ENCODE measurements at places on chromosomes 16 and 17.

- DNase-seq = no peak
Measured at GRCh38 chr17:76946111-76946771, 78.0 kb downstream of the MGAT5B start.

- no peak for DNase-seq
Measured at GRCh38 chr16:57504001-57504400, 17.7 kb upstream of the DOK4 start.

DNA sequence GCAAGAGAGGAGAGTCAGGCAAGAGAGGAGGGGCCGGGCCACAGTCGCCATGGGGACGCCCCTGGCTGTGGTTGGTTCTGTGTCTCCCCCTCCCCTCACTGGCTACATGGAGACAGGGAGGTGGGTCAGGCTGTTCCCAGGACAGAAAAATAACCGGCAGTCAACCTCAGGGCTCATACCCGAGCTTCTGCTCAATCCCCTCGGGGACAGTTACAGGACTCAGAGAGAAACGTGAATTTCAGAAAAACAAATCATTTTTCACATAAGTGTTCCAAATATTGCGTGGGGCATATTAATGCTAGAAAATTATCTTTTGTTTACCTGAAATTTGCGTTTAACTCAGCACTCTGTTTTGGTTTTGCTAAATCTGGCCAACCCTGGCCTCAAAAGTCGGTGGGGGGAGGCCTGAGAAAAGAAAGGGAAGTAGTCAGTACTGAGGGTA, 22.2 kb upstream of the CPSF4L start:
- no peak for DNase-seq

DNA sequence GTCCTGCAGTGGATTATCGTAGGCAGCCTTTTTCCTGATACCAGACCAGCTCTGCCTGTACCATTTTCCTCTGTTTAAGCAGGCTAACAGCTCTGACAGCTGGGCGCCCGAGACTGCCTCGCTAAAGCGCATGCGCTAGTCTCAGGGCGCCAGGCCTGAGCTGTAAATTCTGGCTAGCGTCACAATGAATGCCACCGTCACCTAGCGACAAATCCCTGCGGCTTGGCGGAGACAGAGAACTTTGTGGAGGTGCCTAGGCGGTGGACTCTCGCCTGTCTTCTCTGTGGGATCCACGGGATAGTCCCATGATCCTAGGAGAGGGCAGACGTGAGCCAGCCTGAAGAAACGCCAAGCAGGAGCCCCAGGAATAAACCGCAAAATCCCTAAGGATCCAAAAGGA, 573.9 kb downstream of the KCNJ18 start:
- no peak for DNase-seq

DNA sequence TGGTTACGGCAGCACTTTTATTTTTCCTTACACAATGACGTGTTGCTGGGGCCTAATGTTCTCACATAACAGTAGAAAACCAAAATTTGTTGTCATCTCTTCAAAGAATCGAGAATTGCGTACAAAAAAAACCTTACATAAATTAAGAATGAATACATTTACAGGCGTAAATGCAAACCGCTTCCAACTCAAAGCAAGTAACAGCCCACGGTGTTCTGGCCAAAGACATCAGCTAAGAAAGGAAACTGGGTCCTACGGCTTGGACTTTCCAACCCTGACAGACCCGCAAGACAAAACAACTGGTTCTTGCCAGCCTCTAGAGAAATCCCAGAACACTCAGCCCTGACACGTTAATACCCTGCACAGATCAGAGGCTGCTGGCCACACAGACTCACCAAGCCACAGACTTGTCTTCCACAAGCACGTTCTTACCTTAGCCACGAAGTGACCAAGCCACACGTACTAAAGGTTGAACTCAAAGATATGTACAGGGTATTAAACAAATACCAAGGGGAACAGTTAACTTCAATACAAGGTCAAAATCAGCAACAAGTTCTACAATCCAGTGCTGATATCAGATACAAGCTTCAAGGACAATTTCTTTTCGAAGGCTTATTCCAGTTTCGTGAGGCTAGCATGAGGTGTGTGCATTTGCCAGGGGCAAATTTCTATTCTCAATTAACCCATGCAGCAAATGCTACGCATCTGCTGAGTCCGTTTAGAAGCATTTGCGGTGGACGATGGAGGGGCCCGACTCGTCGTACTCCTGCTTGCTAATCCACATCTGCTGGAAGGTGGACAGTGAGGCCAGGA, 2.4 kb downstream of the ACTG1 start:
- DNase-seq = no peak

GRCh38 chr17:1375615-1376014, 24.4 kb downstream of the YWHAE start:
- no peak for DNase-seq

DNA sequence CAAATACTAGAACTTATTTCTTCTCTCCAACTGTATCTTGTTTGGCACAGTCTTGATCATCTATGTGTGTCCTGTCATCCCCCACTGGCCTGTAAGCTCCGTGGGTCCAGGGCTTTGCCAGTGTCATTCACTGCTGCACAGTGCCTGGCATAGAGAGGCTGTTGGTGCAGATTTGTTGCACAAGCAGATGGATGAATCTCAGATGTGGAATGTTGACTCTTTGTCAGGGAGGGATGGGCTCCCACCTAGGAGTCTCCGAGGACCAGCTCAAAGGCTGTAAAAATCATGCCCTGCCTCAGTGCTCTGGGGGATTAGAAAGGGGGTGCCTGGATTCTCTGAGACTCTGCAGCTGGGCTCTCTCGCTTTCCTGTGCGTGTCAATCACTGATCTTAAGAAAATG, 60.6 kb downstream of the RAB11FIP4 start:
- DNase-seq = no peak

DNA sequence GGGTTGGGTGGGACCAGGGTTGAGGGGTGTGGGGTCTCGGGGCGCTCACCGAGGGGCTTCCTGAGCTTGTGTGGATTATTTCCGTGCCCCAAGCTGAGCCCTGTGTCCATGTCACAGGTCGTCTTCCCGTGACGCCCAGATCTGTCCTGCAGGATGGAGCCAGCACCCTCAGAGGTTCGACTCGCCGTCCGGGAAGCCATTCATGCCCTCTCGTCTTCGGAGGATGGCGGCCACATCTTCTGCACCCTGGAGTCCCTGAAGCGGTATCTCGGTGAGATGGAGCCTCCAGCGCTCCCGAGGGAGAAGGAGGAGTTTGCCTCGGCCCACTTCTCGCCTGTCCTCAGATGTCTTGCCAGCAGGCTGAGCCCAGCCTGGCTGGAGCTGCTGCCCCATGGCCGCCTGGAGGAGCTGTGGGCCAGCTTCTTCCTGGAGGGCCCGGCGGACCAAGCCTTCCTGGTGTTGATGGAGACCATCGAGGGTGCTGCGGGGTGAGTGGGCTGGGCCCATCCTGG, 1.0 kb downstream of the TELO2 start:
- peak; percentile 48 for DNase-seq

GRCh38 chr17:13952009-13952750, 117.1 kb upstream of the COX10 start:
- no peak for DNase-seq

DNA sequence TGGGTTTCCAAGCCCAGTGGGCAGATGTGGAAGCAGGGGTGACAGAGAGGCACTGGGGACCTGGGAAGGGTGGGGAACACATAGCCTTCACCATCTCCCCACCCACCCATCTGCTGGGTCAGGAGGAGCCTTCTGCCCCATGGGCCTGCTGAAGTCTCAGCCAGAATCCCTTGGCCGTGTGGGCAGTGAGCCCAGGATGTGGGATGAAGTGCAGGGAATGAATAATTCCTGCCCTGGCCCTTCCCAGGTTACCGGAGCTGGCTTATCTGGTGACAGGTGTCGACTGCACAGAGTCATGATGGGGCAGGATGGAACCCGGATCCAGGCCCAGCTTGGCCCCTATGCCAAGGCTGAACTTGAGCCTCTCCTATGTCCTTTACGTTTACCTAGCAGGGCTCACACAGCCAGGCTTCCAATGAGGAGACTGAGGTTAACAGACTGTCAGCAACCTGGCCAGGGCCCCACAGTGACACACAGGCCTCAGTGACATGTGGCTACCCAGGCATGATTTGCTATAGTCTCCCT, 17.5 kb downstream of the ATP2A3 start:
- DNase-seq = no peak

GRCh38 chr17:41013606-41014005, 4.7 kb upstream of the KRTAP3-1 start:
- DNase-seq = no peak

DNA sequence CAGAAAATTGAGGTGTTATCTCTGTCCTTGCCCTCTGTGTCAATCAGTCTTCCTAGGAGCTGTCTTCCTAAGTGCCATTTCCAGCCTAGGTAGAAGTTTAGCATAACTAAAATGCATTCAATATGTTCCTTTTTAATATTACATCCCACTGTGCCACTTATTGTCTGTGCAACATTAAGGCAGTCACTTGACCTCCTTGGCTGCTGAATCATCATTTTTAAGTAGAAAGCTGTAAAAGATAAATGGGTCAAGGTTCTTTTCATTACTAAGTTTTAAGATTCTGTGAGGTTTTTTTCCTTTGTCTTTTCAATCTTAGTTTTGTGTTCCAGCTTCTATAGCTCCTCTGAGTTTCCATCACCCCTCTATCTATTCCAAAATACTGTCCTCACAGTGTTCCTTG, 371.9 kb upstream of the SOX9 start:
- no peak for DNase-seq

GRCh38 chr17:81304196-81305015, 9.3 kb upstream of the SLC38A10 start:
- DNase-seq = no peak

- DNase-seq = peak; percentile 63
Measured at GRCh38 chr17:74466111-74466827, at the start of gene CD300A. Gene CD300A (plus strand): TSS chr17:74466634. CDS start chr17:74466704, 70 bp downstream.

GRCh38 chr17:50127697-50128361, 2.1 kb downstream of the SAMD14 start:
- peak; percentile 76 for DNase-seq

GRCh38 chr16:54657058-54657708, 273.5 kb upstream of the IRX5 start:
- DNase-seq = no peak

DNA sequence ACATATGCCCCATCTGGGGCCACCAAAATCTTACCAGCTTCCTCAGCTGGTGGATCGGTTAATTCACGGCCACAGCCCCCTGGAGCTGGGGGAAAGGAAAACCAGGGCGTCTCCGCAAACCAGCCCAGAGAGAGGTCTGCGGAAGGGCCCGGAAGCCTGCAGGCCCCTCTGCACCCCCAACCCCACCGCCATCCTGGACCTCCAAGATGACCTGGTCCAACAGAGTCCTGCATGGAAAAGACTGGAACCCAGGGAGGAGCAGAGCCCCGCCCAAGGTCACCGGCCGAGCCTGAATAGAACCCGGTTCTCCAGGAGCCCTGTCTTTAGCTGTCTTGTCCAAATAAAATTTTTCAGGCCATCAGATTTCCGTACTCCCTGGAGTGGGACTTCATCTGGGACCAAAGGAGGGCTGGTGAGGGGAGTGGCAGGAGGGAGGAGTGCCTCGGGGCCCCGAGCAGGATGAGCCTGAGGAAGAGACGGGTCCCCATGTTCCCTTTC, 37.4 kb upstream of the NDRG4 start:
- no peak for DNase-seq

DNA sequence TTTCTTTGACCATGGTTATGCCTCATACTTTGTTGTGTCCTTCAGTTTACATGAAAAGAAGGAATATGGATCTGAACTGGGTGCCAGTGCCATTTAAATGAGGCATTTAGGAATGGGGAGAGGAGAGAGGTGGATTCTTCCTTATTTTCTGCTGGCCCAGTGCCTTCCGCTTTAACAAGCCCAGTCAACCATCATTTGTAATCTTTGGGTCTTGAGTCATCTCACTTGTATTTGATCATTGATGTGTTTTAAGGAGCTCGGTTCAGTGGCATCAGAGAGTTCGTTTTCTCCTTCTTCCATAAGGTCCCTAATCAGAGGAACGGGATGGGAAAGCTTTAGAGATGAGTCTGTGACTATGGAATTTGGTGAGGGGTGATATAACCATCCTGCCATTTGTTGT, 334.9 kb downstream of the WWOX start:
- no peak for DNase-seq

- no peak for DNase-seq
Measured at GRCh38 chr17:44948315-44948795, 782 bp upstream of the KIF18B start.

DNA sequence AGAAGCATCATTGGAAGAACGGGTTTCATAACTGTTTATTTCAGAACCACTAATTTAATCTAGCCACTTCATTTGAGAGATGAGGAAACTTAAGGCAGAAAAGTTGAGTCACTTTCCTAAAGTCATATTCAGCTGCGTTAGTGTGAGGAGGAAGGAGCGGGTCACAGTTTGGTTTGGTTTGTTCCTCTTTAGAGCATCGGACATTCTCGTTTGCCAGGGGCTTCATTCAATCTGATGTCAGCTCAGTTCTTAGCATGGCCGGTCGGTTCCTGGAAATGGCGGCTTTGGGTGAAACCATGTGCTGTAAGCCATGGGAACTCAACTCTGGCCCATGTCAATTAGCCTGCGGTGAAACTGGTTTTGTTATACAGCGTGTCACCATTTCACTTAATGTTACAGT, 186.5 kb downstream of the LGALS9B start:
- DNase-seq = peak; percentile 48

DNA sequence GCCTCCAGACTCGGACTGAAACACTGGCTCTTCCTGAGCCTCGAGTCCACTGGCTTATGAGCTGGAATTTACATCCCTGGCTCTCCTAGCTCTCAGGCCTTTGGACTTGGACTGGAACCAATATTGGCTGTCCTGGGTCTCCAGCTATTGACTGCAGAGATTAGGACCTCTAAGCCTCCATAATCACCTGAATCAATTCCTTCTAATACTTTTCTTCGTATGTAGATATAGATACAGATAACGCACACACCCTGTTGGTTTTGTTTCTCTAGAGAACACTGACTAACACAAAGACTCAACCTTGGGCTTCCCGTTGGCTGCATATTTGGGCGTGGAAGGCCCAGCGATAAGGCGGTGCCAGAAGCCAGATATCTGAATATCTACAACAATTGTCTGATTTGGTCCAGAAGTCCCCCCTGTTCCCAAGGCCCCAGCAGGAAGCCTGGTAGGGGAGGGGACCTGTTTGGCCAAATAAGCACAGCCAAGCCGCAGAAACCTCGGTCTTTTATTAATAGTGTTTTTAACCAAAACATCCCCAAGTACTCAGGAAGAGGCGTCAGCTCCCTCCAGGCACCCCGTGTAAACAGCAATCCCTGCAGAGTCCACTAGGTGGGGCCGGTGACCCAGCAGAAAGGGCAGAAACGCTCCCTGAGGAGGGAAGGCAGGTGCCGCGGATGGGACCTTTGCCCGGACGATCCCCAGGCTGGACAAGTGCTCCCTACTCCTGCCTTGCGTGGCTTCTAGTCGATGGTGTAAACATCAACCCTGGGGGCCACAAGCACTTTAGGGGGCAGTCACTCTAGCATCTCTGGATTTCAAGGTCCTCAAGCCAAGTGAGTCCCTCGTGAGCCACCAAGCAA, 57.0 kb downstream of the ABR start:
- peak; percentile 78 for DNase-seq
